Fibroblast of skin of left biceps (primary cell): ENCODE measurements at places on chromosomes 11 and 22.

DNA sequence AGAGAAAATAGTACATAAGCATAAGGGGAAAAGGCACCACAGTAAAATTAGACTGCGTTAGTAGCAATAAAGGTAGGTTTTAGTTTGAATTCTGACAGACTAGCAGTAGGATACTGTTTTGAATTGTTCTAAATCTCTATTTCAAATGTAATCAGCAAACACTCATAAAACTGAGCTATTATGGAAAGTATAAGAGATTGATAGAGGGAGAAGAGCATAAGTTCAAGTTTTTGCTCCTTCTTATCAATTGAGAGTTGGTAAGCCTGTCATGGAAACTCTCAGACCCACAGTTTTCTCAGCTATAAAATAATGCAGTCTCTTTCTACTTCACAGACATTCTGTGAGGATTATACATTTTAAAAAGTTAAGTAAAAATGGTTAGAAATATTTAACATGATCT, 840.2 kb upstream of the CNTN5 start:
- DNase-seq = no peak

- no peak for DNase-seq
These were observed 55.6 kb downstream of the WT1 start for GRCh38 chr11:32379719-32380118.

GRCh38 chr22:20565761-20566160, 58.4 kb downstream of the MED15 start:
- DNase-seq = no peak

GRCh38 chr22:30290342-30291057, 1.2 kb upstream of the CASTOR1 start:
- no peak for DNase-seq

DNA sequence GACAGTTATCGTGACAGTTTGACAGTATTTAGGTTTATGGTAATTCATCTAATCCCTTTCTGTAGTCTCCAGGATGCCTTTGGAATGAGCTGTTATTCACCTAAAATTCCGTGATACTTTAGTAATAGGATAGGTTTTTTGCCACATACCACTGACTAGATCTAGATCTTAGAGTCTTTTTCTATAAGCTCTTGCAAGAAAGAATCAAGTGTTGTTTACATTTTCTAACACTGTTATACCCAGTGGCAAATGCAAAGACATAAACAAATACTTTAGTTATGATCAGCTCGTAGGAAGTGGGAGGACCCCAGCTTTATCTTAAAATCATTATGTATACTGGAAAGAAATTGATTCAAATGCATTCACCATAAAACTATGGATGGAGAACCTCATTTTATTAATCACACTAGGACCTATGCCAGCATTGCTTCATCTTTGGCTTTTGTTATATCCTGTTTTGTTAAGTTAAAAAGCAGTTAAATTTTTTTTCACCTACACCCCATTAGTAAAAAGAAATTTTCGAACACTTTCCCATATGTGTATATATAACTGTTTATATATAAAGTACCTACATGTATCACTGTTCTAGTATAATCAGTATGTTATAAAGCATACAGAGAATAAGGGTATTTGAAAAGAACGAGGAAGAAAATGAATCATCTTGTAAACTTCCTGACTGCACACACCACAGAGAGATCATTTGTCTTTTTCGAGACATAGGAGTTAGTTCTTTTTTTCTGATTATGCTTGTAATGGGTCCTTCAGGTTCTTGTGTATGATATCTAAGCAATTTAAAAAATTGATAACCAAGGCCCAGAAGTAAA, 60.9 kb downstream of the PDHX start:
- peak; percentile 73 for DNase-seq

DNA sequence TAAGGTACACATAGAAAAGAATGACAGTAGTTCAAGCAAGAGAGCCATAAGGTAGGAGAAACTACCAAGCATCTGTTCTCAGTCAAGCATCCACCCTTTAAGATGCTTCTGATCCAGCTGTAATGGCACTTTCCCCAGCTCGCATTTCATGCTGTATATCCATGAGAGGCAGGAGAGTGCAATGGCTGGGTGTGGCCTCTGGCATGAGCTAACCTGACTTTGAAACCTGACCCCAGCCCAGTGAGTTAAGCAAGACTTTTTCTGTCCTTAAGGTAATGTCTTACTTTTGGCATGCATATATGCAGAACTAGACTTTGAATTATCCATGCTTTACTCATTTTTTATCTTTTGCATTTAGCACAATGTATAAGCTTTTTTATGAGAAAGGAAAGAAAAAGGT, 79.8 kb upstream of the CNTN5 start:
- no peak for DNase-seq

- DNase-seq = peak; percentile 58
These were observed 16.1 kb upstream of the OR51M1 start for GRCh38 chr11:5367448-5368074.

- DNase-seq = no peak
These were observed 7.4 kb downstream of the MCM5 start for GRCh38 chr22:35407362-35407761.

- DNase-seq = no peak
These were observed 2.2 kb downstream of the OR56B1 start for GRCh38 chr11:5738431-5738830.

DNA sequence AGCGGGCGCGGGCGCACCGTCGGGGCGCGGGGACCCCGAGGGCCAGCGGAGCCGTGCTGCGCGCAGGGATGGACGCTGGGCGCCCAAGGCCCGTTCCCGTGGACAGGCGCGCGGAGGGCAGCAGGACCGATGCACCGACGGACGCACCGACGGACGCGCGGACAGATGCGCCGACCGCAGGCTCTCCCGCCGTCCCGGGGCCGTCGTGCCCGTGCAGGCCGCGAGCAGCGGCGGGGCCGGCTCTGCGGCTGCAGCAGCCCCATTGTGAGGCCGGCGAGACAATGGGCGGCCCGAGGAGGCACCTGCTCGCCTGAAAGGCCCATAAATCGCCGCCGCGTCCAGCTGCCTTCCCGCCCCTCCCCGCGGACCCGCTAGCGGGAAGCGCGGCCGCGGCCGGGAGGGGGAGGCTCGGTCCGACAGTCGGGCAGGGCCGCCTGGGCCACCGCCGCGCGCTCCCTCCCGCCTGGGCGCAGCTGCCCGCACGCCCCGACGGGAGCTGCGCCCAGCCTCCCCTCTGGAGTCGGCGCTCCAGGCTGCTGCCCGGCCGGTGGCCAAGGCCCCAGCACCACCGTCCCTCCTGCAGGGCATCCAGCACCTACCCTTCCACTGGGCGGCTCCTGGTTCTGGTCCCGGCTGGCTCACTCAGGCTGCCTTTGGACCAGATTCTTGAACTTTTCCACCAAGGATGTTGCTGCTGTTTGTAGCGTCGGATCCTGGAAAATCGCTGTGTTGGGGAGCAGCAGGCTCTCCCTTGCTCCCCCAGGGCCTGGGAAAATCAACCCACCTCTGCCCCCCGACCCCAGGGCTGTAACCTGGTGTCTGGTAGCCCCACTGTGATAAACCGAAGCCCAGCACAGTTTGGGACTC, 15.8 kb downstream of the CDKN1C start:
- DNase-seq = no peak

DNA sequence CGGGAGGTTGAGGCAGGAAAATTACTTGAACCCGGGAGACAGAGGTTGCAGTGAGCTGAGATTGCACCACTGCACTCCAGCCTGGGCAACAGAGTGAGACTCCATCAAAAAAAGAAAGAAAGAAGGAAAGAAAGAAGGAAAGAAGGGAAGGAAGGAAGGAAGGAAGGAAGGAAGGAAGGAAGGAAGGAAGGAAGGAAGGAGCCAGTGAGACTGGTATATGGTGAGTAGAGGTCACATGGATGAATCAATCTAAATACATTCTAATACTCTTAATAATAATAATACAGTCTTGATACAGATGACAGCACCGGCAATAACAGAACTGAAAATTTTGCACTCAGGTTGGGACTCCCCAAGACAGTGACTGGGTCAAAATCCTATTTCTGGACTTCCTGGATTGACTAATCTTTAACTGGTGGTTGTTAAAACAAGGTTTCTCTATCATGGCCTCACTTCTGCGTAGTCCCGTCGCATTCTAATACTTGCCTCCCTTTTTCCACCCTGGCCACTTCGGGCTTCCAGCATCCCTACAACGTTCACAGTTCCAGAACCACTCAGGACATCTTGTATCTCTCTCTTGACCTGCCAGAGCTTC, 53.5 kb upstream of the EIF3M start:
- no peak for DNase-seq

GRCh38 chr11:57116654-57117053, 65.1 kb upstream of the LRRC55 start:
- no peak for DNase-seq
